ENCODE measurements at places on chromosomes 11 and 22.

DNA sequence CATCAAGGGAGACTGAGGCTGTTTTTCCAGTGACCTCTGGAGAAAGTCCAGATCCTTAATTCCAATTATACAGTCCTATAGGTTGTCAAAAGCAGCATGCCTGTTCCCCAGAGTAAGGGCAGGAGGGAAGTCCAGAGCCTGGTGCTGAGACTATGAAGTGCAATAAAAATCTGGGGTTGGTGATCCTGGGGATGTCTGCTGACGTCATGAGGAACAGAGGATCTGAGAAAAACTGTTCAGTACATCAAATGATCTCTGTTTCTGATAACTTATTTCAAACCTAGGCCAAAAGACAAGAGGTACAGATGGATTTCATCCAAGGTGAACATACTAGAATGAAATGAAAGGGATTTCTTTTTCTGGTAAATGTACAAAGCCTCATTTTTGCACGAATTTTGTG is 12.1 kb downstream of the OR5W2 start:
- no peak for DNase-seq

- DNase-seq, result no peak
These were observed 827 bp downstream of the PHF21B start for GRCh38 chr22:45008751-45009605.

- no peak for DNase-seq
These were observed 22.0 kb downstream of the FAT3 start for GRCh38 chr11:92246630-92247029.

GRCh38 chr11:62345861-62346260 is 8.6 kb downstream of the ASRGL1 start:
- no peak for DNase-seq

- DNase-seq, result no peak
These were observed 108.5 kb downstream of the TP53I11 start for GRCh38 chr11:44842220-44842619.

All from NCI-H1436 (cell line).